ENCODE measurements at places on chromosomes 6 and 20. TPM values are rescaled to one million over a fixed set of nuclear protein-coding genes. Genes with fewer than 3 reads are reported as not detected.

CRISP2 gene
- not detected for total RNA-seq

MUCL3 gene
- total RNA-seq = not detected

SNAP91 gene
- total RNA-seq = 1.3 TPM

NR2E1 gene
- total RNA-seq = not detected

GHRH gene
- not detected for total RNA-seq

BIRC7 gene
- not detected for total RNA-seq

OVOL2 gene
- total RNA-seq = not detected

DNA sequence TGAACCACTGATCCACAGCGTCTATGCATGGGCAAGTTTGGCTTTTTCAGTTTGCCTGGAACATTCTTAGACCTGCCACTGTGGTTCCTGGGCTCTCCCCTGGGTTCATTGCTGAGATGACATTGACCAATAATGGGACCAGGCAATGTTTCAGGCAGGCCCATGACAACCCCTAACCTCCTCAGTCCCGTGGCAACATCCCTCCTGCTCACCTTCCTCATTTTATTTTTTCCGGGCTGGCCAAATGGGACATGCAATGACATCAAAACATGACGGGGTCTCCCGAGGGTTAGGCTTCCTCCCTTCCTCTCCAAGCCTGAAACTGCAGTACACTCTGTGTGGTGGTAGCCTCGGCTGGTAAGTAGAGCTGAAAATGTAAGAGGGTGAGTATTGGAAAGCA is 234.0 kb upstream of the RREB1 start:
- peak; percentile 37 for DNase-seq

DNA sequence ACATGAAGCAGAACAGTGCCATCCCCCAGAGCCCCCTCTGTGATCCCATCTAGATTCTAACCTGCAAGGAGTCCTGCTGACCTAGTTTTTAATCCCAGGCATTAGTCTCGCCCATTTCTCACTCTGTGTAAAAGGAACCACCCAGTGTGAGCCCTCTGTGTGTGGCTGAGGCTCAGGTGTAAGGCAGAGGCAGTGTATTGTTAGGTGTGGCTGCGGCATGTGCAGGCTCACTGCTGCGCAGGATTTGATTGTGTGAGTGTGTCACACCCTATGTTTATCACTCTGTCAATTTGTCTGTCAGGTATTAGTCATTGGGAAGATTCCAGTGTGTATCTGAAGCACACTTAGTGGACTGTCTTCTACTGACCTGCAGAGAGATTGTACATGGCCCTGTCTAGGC is 13.7 kb upstream of the CST8 start:
- DNase-seq = no peak

GRCh38 chr6:101114703-101115102 is 233.6 kb upstream of the ASCC3 start:
- DNase-seq = no peak

DNA sequence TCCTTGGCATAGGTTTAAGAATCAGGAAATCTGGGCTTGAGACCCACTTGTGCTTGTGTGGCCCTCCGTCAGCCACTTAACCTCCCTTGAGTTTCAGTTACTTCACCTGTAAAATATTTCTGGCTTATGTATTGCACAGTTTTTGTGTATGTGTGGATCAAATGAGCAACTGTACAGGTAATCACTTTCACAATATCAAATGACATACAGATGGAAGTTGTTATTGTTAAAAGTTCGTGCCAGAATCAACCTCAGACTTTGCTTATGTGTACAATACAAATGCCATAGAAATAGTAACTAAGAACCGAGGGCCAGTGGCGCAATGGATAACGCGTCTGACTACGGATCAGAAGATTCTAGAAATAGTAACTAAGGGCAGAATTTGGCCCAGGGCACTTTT is 65.6 kb upstream of the KIF13A start:
- DNase-seq = no peak

- DNase-seq = peak; percentile 78
Measured at GRCh38 chr20:53621482-53622246, 28.0 kb upstream of the ZNF217 start.

GRCh38 chr6:147642458-147642857 is 134.0 kb downstream of the SAMD5 start:
- no peak for DNase-seq

- DNase-seq = peak; percentile 68
Measured at GRCh38 chr6:75563032-75563431, 38.6 kb upstream of the SENP6 start.

- DNase-seq = no peak
Measured at GRCh38 chr20:17417225-17417624, 114.0 kb downstream of the BFSP1 start.

- DNase-seq = peak; percentile 85
Measured at GRCh38 chr6:35016502-35017321, 124.4 kb downstream of the TCP11 start.

- no peak for DNase-seq
Measured at GRCh38 chr6:154909821-154910220, 85.3 kb upstream of the TIAM2 start.

DNA sequence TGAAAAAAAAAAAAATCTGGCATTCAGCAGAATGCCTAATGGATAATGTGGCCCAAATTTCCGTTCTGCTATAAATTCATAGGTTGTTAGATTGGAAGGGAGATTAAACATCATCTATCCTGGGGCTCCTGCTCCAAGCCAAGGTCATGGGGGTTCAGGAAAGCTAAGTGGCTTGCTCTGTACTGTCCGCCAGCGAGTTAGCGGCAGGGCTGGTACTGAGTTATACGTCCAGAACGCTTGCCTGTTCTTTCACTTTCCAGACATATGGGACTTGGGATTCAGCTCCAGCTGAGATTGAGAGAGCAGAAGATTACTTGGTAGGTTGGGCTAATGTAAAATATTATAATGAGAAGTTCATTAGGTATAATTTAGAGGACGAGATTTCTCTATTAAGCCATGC is 858 bp downstream of the RWDD1 start:
- DNase-seq = peak; percentile 55
